ENCODE measurements at places on chromosomes 16 and 17.

- DNase-seq, result peak; percentile 75
These were observed 22.4 kb downstream of the MIS12 start for GRCh38 chr17:5508810-5509209.

- no peak for DNase-seq
These were observed 74.3 kb downstream of the DNAH3 start for GRCh38 chr16:21076186-21076883.

DNA sequence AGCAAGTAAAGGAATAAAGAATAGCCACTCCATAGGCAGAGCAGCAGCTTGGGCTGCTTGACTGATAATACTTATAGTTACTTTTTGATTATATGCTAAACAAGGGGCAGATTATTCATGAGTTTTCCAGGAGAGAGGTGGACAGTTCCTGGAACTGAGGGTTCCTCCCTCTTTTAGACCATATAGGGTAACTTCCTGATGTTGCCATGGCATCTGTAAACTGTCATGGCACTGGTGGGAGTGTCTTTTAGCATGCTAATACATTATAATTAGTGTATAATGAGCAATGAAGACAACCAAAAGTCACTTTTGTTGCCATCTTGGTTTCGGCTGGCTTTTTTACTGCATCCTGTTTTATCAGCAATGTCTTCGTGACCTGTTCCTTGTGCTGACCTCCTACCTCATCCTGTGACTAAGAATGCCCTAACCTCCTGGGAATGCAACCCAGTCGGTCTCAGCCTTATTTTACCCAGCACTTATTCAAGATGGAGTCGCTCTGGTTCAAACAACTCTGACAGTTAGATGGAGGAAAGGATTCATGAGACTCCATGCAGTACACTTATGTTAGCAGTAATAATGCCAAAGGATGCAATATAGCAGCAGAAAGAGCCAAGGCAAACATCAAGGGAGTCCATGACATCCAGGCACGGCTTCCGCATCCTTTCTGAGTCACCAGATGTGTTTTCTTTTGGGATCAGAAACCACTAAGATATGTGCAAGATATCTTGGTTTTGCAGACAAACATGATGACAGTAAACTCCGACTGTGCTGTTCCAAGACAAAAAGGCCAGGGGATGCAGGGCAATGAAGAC, 55.8 kb upstream of the B4GALNT2 start:
- no peak for DNase-seq

DNA sequence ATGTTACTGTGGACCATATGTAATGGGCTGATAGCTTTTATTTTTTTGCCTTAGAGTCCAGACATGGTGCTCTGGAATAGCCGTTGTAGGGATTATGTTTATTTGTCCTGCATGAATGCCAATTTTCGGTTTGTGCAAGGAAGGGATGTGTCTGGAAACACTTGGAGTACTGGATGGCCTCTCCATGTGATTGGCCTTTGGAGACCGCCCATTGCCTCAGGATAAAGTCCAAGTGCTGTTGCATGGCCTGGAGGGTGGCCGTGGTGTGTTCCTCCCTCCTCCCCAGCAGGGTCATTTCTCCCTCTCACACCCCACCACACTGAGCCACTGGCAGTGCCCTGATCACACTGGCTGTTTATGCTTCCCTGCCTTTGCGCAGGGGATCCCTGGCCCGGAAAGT, 93.9 kb downstream of the MSI2 start:
- DNase-seq, result no peak

GRCh38 chr17:67293251-67294203, 48.5 kb upstream of the HELZ start:
- DNase-seq, result peak; percentile 31

DNA sequence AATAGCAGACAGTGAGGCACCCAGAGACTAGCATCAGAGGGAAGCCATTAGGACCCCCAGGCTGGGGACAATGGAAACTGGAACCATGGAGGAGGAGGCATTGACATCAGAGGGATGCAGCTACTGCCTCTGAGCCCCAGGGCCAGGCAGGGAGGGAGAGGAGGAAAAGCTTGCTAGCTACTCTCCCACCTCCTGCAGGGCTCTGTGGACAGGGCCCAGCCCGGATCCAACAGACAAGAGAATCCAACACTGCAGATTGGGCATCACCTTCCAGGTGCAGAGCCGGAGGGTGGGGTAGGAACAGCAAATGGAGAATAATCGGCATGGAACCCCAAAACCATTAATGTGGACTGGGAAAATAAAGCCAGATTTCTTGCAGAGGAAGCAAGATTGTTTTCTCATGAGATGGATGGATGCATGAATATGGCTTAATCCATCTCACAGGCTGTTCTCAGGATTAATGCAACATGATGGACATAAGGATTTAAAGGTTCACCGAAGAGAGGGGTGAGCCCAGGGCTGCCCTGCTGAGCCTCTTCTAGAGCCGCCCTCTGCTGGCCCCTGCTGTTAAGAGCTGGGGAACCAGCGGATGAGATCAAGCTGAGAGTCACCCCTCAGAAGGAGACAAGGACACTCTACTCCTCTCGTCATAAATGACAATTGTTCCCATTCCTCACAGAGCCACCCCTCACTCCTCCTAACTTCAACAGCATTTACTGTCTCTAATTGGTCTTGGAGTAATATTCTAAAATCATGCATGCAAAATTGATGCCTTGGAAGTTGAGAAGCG, 48.8 kb downstream of the DNAH3 start:
- DNase-seq, result no peak

Data from NCI-H1092 treated with DMSO at 0.1 percent for 48 hours (cell line).